ENCODE measurements at places on chromosomes 12 and 14. TPM values are rescaled to one million over a fixed set of nuclear protein-coding genes. Genes with fewer than 3 reads are reported as not detected.

Gene MYH6
- total RNA-seq = not detected

Gene TCP11L2
- total RNA-seq = 47.3 TPM

Gene C12orf42
- total RNA-seq = not detected

Gene DENR
- total RNA-seq = 32.7 TPM

Gene PAX9
- total RNA-seq = not detected

Gene SETD3
- total RNA-seq = 42.5 TPM

Gene NEUROD4
- total RNA-seq = not detected

Gene MTRFR
- total RNA-seq = 7.8 TPM

Gene GLS2
- 0.73 TPM for total RNA-seq

Gene IL31
- total RNA-seq = not detected

Gene TMEM119
- total RNA-seq = 611 TPM

Gene ACSM4
- not detected for total RNA-seq

Gene LRTM2
- total RNA-seq = not detected

Gene HSPB8
- total RNA-seq = 26.8 TPM

Gene CARMIL3
- 0.33 TPM for total RNA-seq

Gene NKX2-8
- not detected for total RNA-seq

Gene ALDH1L2
- 41.4 TPM for total RNA-seq

Gene LBHD2
- total RNA-seq = not detected

Gene MED6
- total RNA-seq = 46.0 TPM

Gene CCNB1IP1
- 36.9 TPM for total RNA-seq

Gene GLI1
- 1.6 TPM for total RNA-seq

Gene PLEKHH1
- total RNA-seq = 0.17 TPM

Gene CCDC198
- not detected for total RNA-seq

Gene LRRC10
- not detected for total RNA-seq

Gene REM2
- 0.29 TPM for total RNA-seq

Gene SPX
- total RNA-seq = not detected

Gene BHLHE41
- total RNA-seq = 3.1 TPM

Gene CRY1
- total RNA-seq = 12.9 TPM

Gene FAIM2
- total RNA-seq = 2.6 TPM

Gene MMP19
- 12.1 TPM for total RNA-seq
